Upper lobe of right lung (tissue), 1 donor: ENCODE measurements at places on chromosomes 7 and 10. TPM values are rescaled to one million over a fixed set of nuclear protein-coding genes. Genes with fewer than 3 reads are reported as not detected.

DNA sequence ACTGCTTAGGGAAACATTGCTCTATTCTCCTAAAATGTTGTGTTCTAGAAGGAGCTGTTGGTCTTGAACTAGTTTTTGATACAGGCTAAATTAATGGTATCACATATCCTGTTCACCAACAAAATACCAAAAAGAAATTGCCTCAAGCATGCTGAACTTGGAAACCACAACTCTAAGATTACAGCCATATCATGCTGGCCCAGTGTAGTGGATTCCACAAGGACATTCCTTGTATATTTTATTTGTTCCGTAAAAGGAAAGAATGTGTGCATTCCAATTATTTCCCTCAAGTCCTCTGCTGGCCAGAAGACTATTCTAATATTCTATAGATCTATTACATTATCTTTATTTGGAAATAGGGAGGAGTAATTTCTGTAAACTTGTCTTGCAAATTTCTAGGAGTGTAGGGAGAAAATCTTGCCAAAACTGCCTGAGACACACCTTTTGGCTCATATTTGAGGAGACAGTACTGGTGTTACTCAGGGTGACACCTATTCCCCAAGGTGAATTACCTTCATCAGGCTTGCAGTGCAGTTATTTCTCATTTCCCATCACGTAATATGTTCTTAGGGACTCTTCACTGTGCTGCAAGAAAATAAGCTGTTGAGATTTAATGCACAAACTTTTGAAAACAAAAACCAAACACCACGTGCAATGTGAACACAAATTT, 1.9 kb upstream of the NEBL start:
- H3K4me3 ChIP-seq: no peak overlapping the region
- no peak overlapping the region for H3K27ac ChIP-seq
- no peak for DNase-seq
- H3K36me3 ChIP-seq: no peaks in the 10 kb centered on the region
- H3K4me1 ChIP-seq: peaks cover 5% of the 10 kb centered on the region

- no peaks in the 10 kb centered on the region for H3K36me3 ChIP-seq
- H3K27me3 ChIP-seq: no peaks in the 10 kb centered on the region
- H3K4me1 ChIP-seq: no peaks in the 10 kb centered on the region
- no peak overlapping the region for H3K27ac ChIP-seq
- no peak overlapping the region for H3K4me3 ChIP-seq
Observed at GRCh38 chr7:32659853-32660252, 164.6 kb downstream of the AVL9 start.

- peaks cover 13% of the 10 kb centered on the region for H3K4me1 ChIP-seq
- H3K36me3 ChIP-seq: no peaks in the 10 kb centered on the region
- no peaks in the 10 kb centered on the region for H3K27me3 ChIP-seq
- no peak overlapping the region for H3K27ac ChIP-seq
Observed at GRCh38 chr10:14616955-14617730, 157.6 kb downstream of the FAM107B start.

GRCh38 chr7:89837515-89837914, 316.8 kb upstream of the STEAP1 start:
- H3K4me1 ChIP-seq: no peaks in the 10 kb centered on the region
- DNase-seq: no peak
- no peaks in the 10 kb centered on the region for H3K27me3 ChIP-seq

DNA sequence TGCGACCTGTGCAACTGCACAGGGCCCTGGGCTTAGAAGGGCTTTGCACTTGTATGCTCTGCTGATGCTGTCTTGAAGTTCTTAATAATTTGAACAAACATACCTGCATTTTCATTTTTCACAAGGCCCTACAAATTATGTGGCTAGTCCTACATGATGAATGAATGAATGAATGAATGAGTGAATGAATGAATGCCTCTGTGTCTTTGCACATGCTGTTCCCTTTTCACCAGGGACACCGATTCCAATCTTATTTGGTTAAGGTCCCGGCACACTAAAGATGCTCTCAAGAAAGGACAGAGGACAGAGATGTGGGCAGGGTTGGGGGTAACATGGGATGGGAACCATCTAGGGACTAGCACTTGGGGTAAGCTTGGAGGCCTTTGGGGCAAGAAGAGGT, 39.4 kb upstream of the CHST3 start:
- no peak overlapping the region for H3K4me3 ChIP-seq
- H3K36me3 ChIP-seq: no peaks in the 10 kb centered on the region
- no peak for DNase-seq
- peaks cover 3% of the 10 kb centered on the region for H3K4me1 ChIP-seq
- no peak overlapping the region for H3K27ac ChIP-seq

GRCh38 chr10:510415-510881, 179.0 kb downstream of the DIP2C start:
- no peak overlapping the region for H3K27ac ChIP-seq
- H3K36me3 ChIP-seq: no peaks in the 10 kb centered on the region
- peaks cover 10% of the 10 kb centered on the region for H3K4me1 ChIP-seq
- DNase-seq: peak; percentile 48

- H3K27me3 ChIP-seq: no peaks in the 10 kb centered on the region
- no peak for DNase-seq
- peaks cover 20% of the 10 kb centered on the region for H3K4me1 ChIP-seq
Observed at GRCh38 chr7:46930366-46930765, 651.5 kb downstream of the TNS3 start.

- peak; percentile 13 for DNase-seq
- H3K27me3 ChIP-seq: no peaks in the 10 kb centered on the region
- H3K4me1 ChIP-seq: no peaks in the 10 kb centered on the region
- H3K27ac ChIP-seq: no peak overlapping the region
- no peaks in the 10 kb centered on the region for H3K36me3 ChIP-seq
- H3K4me3 ChIP-seq: no peak overlapping the region
Observed at GRCh38 chr10:128498378-128498730, 372.1 kb upstream of the MKI67 start.

DNA sequence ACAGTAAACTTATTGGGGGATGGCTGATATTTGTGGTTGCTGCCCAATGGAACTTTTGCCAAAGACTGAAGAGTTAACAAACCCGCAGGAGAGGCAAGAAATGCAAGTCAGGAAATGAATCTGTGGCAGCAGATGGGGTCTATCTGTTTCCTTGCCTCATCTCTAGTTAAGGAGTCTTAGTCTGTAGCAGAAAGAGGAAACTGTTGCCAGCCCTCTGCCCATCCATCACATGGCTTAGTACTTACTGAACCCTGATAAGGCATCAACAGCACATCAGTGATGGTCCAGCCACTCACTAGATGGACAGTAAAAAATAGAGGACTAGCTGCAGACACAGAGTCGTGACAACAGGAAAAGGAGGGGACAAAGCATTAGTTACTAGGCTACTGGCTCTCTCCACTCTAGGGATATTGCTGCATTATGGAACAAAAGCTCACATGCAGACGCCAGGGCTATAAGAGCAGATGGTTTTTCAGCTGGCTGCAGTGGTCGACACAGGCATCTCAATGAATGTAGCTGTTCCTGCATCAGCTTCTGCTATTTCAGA, 614.7 kb downstream of the PARD3 start:
- H3K4me1 ChIP-seq: peaks cover 12% of the 10 kb centered on the region
- H3K27ac ChIP-seq: no peak overlapping the region
- DNase-seq: no peak
- no peaks in the 10 kb centered on the region for H3K36me3 ChIP-seq

DNA sequence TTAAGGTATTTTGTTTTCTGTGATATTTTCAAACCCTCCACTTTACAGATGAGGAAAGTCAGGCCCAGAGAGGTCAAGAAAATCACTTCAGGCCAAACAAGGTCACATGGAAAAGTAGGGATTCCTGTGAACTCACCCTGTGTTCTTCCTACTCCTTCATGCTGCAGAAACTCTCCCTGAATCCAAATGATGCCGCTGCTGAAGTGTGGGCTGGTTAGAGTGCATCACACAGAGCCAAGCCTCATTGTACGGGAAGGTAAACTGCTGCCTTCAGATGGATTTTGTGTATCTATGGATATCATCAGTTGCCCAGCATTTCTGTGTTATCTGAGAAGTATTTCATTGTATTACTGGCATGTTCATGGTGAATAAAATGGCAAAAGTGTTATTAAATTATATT, 75.4 kb downstream of the NRG3 start:
- no peaks in the 10 kb centered on the region for H3K36me3 ChIP-seq
- no peaks in the 10 kb centered on the region for H3K4me1 ChIP-seq
- no peaks in the 10 kb centered on the region for H3K27me3 ChIP-seq

GRCh38 chr10:70761031-70761601, 24.1 kb downstream of the TBATA start:
- H3K27me3 ChIP-seq: no peaks in the 10 kb centered on the region
- no peak for DNase-seq
- H3K4me3 ChIP-seq: no peak overlapping the region

DNA sequence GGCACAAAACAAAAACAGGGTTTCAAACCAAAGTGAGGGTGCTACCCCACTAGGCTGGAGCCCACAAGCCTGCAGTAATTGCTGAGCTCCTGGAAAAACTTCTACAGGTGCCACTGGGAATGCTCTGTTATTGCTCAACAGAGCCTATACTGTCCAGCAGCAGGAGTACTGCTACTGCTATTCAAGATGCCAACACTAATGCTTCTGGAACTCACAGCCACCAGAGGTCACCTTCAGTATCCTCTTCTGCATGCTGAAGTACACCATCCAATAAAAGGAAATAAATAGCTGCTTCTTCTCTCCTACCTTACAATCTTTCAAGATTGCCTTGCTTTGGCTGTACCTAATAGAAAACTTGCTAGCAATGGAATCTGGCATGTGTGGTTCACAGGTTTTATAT, 222.0 kb downstream of the LRRN3 start:
- H3K27me3 ChIP-seq: no peaks in the 10 kb centered on the region
- no peaks in the 10 kb centered on the region for H3K4me1 ChIP-seq
- no peak overlapping the region for H3K4me3 ChIP-seq
- no peaks in the 10 kb centered on the region for H3K36me3 ChIP-seq
- H3K27ac ChIP-seq: no peak overlapping the region

DNA sequence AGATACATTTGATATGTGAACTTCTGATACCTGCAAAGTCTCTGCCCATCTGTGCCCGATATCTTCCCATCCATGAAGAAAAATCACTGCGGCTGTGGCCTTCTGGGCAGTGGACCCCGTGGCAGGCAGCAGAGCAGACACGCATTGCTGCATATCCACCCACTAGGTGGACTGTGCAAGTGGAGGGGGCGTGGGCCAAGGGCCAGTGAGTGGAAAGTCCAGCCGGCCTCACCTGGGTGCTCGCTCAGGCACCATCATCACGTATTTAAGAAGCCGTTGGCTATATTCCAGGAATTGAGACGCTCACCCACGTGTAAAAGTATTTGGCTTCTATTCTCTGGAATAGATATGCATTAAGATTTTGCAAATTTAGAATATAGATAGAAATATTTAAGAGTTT, 30.8 kb upstream of the SLC13A1 start:
- H3K4me3 ChIP-seq: no peak overlapping the region
- no peak overlapping the region for H3K27ac ChIP-seq
- no peak for DNase-seq
- H3K4me1 ChIP-seq: no peaks in the 10 kb centered on the region
- no peaks in the 10 kb centered on the region for H3K36me3 ChIP-seq

GRCh38 chr10:33963729-33964128, 629.3 kb upstream of the NRP1 start:
- H3K27me3 ChIP-seq: no peaks in the 10 kb centered on the region
- H3K36me3 ChIP-seq: no peaks in the 10 kb centered on the region
- DNase-seq: no peak
- H3K27ac ChIP-seq: no peak overlapping the region
- H3K4me1 ChIP-seq: no peaks in the 10 kb centered on the region

DNA sequence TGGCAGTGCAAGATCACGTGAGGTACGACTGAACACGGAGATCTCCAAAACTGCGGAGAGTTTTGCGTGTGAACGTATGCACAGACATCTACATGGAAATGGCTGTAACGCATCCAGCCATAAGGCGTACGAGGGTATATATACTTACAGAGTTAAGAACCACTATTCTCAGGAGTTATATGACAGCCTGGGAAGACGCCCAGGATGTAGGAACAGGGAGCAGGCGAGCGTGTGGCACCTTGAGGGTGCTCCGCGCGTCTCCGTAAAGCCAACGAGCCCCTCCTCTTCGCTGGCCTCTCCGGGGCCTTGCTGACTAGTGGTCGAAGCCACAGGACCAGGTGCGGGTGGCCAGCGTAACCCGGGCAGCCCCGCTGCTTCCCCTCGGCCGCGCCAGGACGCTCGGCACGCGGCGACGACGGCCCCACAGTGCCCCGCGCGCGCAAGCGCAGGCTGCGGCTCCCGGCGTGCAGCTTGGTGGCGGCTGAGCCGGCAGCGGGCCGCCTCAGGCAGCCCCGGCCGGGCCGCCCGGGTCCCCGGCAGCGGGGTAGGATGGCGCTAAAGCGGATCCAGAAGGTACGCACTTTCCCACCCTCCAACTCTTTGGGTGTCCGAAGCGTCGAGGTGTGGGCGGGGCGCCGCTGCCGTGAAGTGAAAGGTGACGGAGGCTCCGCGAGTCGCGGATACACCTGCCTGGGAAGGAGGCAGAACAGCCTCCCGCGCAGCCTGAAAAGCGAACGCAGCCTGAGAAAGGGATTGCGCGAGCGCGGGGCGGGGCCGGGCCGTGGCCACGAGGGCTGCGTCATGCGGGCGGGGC, at the start of gene UBE2D4:
Gene UBE2D4 (plus strand): TSS at position 453 of the 814 bp plus-strand sequence. CDS start 97 bp downstream, at position 550.
- H3K27ac ChIP-seq: peak within 1 kb of the TSS; percentile 95
- peaks cover 11% of the 10 kb centered on the region for H3K4me1 ChIP-seq
- DNase-seq: peak; percentile 96
- peak within 1 kb of the TSS; percentile 79 for H3K4me3 ChIP-seq

- H3K36me3 ChIP-seq: peaks cover 18% of the 10 kb centered on the region
- H3K4me1 ChIP-seq: peaks cover 27% of the 10 kb centered on the region
- H3K27me3 ChIP-seq: no peaks in the 10 kb centered on the region
- H3K27ac ChIP-seq: peak overlapping the region; percentile 96
Observed at GRCh38 chr10:89303161-89303560, 1.3 kb downstream of the IFIT2 start.

GRCh38 chr10:21372651-21373410, 152.7 kb downstream of the SKIDA1 start:
- H3K27ac ChIP-seq: no peak overlapping the region
- no peak for DNase-seq
- H3K4me3 ChIP-seq: no peak overlapping the region
- peaks cover 5% of the 10 kb centered on the region for H3K4me1 ChIP-seq
- no peaks in the 10 kb centered on the region for H3K36me3 ChIP-seq
- H3K27me3 ChIP-seq: no peaks in the 10 kb centered on the region

DNA sequence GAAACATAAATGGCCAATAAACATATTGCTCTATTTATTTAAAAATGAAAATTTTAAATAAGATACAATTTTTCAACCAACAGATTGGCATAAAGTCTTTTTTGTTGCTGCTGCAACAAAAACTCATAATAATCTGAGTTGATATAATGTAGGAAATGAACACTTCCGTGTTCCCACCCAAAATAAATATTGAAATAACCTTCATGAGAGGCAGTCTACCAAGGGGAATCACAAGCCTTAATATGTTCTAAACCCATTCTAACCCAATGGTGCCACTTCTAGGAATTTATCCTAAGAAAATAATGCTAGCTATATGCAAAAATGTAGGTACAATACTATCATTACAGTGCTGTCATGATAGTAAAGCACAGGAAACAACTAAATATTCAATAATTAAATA, 39.1 kb downstream of the SLC25A13 start:
- no peak overlapping the region for H3K4me3 ChIP-seq
- no peak for DNase-seq
- H3K27ac ChIP-seq: no peak overlapping the region

- H3K36me3 ChIP-seq: no peaks in the 10 kb centered on the region
- H3K4me1 ChIP-seq: peaks cover 15% of the 10 kb centered on the region
- H3K27ac ChIP-seq: no peak overlapping the region
- DNase-seq: no peak
Observed at GRCh38 chr10:73955719-73956118, 42.2 kb upstream of the VCL start.

The PTN gene
- 5.4 TPM for total RNA-seq

The GPR158 gene
- not detected for total RNA-seq

The PIP gene
- not detected for total RNA-seq

The WDFY4 gene
- total RNA-seq: 26.5 TPM

The SPAM1 gene
- not detected for total RNA-seq

The CFAP46 gene
- total RNA-seq: 0.52 TPM

The AGR2 gene
- total RNA-seq: 66.3 TPM

The CHST3 gene
- 15.6 TPM for total RNA-seq

The BCL7B gene
- 71.8 TPM for total RNA-seq

The RAB19 gene
- total RNA-seq: 2.9 TPM

The FOXI2 gene
- total RNA-seq: not detected
